Stomach (tissue), 19 donors: ENCODE measurements at places on chromosomes 5 and 9. TPM values are rescaled to one million over a fixed set of nuclear protein-coding genes. Genes with fewer than 3 reads are reported as not detected.

- H3K27me3 ChIP-seq, result no peaks in the 10 kb centered on the region
- no peak overlapping the region for H3K27ac ChIP-seq
- no peak for DNase-seq
- H3K4me1 ChIP-seq, result peaks cover 10% of the 10 kb centered on the region
- H3K4me3 ChIP-seq, result no peak overlapping the region
Observed at GRCh38 chr5:396531-396961, 46.4 kb upstream of the EXOC3 start.

PCDHGB5 gene
- total RNA-seq, result 1.8 TPM

- H3K4me1 ChIP-seq, result peaks cover 26% of the 10 kb centered on the region
- no peak overlapping the region for H3K27ac ChIP-seq
- no peak overlapping the region for H3K4me3 ChIP-seq
- DNase-seq, result no peak
- no peaks in the 10 kb centered on the region for H3K27me3 ChIP-seq
- no peaks in the 10 kb centered on the region for H3K36me3 ChIP-seq
Observed at GRCh38 chr5:137142346-137142745, 356.8 kb downstream of the SPOCK1 start.

PTGES gene
- not detected for total RNA-seq

GRCh38 chr9:100427366-100428263 is 672 bp downstream of the MSANTD3 start:
- no peaks in the 10 kb centered on the region for H3K27me3 ChIP-seq
- peaks cover 37% of the 10 kb centered on the region for H3K4me1 ChIP-seq
- no peaks in the 10 kb centered on the region for H3K36me3 ChIP-seq
- H3K4me3 ChIP-seq, result peak overlapping the region; percentile 89
- peak; percentile 35 for DNase-seq

- no peaks in the 10 kb centered on the region for H3K4me1 ChIP-seq
- peaks cover 14% of the 10 kb centered on the region for H3K36me3 ChIP-seq
- no peaks in the 10 kb centered on the region for H3K27me3 ChIP-seq
- no peak for DNase-seq
Observed at GRCh38 chr9:37508834-37509206, 23.1 kb downstream of the POLR1E start.

GRCh38 chr5:144742361-144742760 is 571.7 kb downstream of the KCTD16 start:
- H3K36me3 ChIP-seq, result no peaks in the 10 kb centered on the region
- no peak overlapping the region for H3K4me3 ChIP-seq
- H3K4me1 ChIP-seq, result no peaks in the 10 kb centered on the region
- H3K27me3 ChIP-seq, result no peaks in the 10 kb centered on the region
- no peak overlapping the region for H3K27ac ChIP-seq
- no peak for DNase-seq

C7 gene
- total RNA-seq, result 317 TPM

GRCh38 chr5:91281401-91281800 is 101.7 kb downstream of the ARRDC3 start:
- DNase-seq, result peak; percentile 40
- H3K4me3 ChIP-seq, result no peak overlapping the region
- H3K27me3 ChIP-seq, result no peaks in the 10 kb centered on the region
- peaks cover 25% of the 10 kb centered on the region for H3K4me1 ChIP-seq

DROSHA gene
- 51.6 TPM for total RNA-seq
